Activated CD4-positive, alpha-beta T cell treated with anti-CD3 and anti-CD28 coated beads for 36 hours (primary cell): ENCODE measurements at places on chromosomes 3 and 15.

- DNase-seq: no peak
Measured at GRCh38 chr3:67765575-67765974, 111.2 kb upstream of the SUCLG2 start.

GRCh38 chr3:196634224-196634623, 5.3 kb upstream of the NRROS start:
- no peak for DNase-seq

DNA sequence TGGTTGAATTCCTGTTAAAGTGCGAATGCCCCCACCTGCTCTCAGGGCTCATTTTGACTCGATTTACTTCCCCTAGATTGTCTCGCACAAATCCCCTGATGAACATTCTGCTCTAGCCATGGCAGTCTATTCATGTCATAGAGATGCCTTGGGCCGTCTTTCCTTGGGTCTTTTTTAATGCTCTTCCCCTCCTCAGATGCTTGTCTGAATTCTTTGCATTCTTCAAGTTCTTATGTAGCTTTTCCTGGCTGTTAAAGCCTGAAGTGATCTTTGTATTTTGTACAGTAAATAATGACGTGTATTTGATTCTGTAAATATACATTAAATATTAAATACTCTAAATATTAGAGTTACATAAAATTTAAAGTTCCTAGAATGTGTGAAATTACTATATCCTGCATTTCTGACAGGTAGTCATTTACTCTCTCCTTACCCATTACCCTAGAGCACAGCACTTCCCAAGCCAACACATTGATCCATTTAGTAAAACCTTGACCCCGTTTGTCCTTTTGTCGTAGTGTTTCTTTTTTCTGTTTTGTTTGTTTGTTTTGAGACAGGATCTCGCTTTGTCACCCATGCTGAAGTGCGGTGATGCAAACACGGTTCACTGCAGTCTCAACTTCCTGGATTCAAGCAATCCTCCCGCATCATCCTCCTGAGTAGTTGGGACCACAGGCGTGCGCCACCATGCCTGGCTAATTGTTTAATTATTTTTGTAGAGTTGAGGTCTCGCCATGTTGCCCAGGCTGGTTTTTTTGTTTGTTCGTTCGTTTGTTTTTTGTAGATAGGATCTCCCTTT, 47.9 kb downstream of the YEATS2 start:
- DNase-seq: no peak

DNA sequence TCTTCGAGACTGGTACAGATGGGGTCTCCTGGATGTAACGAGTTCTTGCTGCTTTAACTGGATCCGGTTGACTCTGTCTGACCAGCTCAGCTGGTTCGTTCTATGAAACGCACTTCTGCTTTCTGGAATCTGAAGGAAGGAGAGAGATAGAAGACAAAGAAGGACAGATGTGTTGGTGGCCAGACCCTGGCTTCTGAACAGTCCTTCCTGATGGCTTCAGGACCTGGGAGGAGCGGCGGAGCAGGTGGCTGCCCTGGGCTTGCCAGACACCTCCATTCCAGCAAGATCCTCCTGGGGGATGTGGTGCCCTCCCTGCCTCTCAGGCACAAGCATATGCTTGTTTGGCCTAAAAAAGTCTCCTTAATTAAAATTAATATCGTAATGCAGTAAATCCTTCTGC, 99.9 kb downstream of the APBA2 start:
- no peak for DNase-seq

GRCh38 chr3:88954853-88955252, 152.6 kb upstream of the EPHA3 start:
- DNase-seq: no peak

- DNase-seq: no peak
Measured at GRCh38 chr15:72353266-72353665, 22.5 kb downstream of the HEXA start.
